ENCODE measurements at places on chromosomes 4 and X.
A peak's percentile ranks its signal among the peaks of the same experiment; 100 is the strongest.

DNA sequence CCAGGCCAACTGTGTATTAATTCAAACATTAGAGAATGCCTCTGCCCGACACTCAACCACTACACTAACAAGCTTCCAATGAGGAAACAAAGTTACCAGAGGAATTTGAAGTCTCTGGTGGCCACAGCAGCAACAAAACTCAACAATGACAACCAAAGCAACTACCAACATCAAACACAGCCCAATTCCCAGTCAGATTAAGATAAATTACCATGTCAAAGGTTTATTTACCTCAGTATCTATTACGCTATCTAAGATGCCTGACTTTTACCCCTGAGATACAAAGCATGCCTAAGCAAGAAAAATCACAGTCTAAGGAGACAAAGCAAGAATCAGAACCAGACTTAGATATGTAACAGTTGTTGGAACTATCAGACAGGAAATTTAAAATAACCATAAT, 230.1 kb upstream of the FTHL17 start:
- no peak for DNase-seq

DNA sequence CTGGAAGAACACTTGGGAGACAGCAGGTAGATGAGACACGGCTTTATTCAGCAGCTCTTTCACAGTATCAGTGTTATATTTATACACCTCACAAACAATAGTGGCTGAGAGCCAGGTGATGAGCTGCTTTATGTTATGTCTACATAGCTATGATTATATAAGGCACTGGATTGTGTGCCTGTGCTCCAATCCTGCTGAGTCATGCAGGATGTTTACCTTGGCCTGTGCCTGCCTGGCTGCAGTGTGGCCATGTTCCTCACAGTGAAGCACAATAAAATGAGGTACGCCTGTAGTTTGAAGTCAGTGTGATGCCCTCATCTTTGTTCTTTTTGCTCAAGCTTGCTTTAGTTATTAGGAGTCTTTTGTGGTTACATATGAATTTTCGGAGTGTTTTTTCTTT, 31.3 kb downstream of the CXCL13 start:
- DNase-seq, result peak; percentile 33

- no peak for DNase-seq
These were observed 215.9 kb downstream of the MID1 start for GRCh38 chrX:10404436-10404835.

DNA sequence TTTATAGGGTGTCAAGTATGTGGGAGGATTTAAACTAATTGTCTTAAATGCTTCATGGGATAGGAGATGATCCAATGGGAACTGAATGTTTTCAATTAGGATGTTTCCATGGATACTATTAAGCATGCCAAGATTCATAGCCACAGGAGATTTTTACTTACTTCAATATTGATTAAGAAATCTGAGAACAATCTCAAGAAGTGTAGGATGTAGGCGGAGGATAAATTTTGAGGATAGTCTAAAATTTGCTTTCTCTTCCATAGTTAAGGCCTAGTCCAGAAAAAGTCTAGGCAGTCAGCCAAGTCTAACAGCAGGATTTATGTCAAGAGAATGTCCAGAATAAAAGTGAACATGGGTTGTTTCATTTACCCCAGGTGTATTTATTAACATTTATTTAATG, 32.8 kb downstream of the REPS2 start:
- no peak for DNase-seq

DNA sequence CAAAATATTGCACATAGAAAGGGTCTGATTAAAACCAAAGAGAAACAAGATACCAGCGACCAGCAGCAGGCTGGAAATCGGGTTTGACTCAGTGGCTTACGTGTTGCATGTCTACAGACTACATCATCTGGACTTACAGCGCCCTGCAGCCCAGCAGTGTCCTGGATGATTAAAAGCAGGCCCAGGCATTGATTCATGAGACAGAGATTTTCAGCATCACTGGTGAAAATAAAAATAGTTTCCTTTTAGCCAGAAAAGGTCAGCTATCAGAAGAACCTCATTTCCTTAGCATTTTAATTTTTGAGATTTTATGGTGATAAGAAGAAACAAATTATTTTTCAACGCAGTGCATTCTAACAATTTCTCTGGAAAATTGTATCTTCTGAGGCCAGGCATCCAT, 190.6 kb downstream of the PTTG2 start:
- no peak for DNase-seq

- DNase-seq, result no peak
These were observed 70.1 kb upstream of the ENPP6 start for GRCh38 chr4:184287697-184288255.

- no peak for DNase-seq
These were observed 226.8 kb downstream of the CAMK2D start for GRCh38 chr4:113534711-113535110.

DNA sequence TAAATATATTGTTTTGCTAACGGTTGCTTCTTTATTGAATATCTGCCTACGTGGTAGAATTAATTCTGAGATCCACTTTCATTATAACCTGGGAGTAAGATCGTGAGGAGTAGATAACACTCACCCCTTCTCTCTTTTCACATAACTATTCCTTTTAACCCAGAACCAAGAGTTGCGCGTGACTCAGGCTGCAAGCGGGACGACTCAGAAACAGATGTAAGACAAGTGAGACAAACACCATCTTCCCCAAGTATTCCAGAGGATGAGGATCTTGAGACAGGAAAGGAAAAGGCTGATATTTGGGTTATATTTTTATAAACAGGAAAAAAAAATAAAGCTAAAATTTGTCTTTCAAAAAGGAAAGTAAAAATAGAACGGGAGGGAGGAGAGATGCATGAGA, 318.8 kb upstream of the NOCT start:
- DNase-seq, result no peak

GRCh38 chrX:41596596-41596995, 92.2 kb upstream of the GPR34 start:
- DNase-seq, result peak; percentile 30

DNA sequence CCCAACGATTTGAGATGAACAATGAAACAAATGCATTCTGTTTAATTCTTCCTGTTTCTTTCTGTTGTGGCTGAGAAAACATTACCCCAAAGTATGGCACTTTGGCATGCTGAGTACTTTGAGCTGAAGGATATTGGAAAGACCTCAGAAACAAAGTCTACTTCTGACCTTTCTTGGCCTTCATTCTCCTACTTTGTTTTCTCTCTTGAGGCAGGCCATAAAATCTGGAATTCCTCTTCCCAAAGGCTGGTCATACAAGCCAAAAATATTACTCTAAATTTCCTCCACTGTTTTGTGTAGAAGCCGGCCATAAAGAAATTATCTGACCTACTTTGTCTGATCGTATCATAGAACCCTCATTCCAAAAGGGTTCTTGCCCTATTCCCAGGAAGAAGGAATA, 1048.2 kb downstream of the TECRL start:
- no peak for DNase-seq

DNA sequence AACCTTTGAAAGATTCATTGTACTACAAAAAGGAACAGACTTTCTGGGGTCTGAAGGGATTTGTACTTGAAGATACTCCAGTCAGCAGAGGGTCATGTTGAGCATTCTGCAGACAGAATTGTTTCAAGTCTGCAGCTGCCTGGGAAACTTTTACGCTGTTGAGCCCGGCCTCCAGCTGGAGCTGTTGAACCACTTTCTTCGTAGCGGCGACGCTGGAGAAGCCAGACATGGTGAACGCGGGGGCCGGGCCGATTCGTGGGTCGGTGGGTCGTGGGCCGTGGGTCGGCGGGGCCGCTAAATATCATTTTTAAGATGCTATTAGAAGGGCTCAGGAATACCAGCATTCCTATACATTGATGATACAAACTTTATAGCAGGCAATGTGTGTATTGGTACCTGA, 12.0 kb upstream of the RTL9 start:
- no peak for DNase-seq
